ENCODE measurements at places on chromosomes 1 and 21.

GRCh38 chr1:208829595-208829994 is 585.4 kb upstream of the PLXNA2 start:
- no peak for DNase-seq

- DNase-seq: no peak
These were observed 28.7 kb downstream of the LRRC71 start for GRCh38 chr1:156949127-156949526.

DNA sequence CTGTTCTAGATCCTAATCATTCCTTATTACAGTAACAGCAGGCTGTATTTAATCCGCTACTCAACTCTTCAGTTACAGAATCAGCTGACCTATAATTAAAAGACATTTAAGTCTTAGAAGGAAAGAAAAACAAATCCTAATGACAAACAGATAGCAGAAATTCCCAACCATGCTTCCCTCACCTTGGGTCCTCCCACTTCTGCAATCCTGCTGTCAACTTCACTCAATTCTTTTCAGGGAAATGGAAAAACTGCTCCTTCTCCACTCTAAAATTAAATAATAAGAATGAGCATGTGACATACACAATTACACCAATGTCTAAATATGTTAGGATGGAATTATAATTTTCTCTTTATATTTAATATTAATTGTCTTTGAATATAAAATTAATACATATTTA is 182.6 kb upstream of the LYPLAL1 start:
- no peak for DNase-seq

DNA sequence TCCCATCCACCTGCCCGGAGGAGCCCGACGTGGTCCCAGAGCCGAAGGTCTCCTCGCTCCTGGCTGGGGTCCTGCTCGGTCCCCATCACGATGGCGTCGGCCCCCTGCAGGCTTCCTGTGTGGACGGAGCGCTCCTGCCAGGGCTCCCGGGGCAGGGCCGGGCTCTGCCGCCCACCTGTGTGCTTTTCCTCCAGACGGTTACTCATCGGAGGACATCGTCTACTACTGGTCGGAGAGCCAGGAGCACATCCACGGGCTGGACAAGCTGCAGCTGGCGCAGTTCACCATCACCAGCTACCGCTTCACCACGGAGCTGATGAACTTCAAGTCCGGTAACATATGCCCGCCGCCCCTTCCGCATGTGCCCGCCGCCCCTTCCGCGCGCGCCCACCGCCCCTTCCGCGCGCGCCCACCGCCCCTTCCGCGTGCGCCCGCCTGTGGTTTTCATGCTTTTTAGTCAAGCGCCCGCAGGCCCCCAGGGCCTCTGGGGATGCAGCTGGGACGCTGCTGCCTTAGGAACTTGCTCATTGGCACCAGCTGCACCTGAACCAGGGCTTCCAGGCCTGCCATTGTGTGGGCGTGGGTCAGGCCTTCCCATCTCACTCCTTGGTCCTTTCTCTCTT is 8.9 kb downstream of the GABRD start:
- no peak for DNase-seq

All from stimulated activated CD4-positive, alpha-beta T cell treated with anti-CD3 and anti-CD28 coated beads, Interleukin-15, amount 100 ng/mL, for 1 hour (primary cell).